ENCODE measurements at places on chromosomes 2 and 18.

DNA sequence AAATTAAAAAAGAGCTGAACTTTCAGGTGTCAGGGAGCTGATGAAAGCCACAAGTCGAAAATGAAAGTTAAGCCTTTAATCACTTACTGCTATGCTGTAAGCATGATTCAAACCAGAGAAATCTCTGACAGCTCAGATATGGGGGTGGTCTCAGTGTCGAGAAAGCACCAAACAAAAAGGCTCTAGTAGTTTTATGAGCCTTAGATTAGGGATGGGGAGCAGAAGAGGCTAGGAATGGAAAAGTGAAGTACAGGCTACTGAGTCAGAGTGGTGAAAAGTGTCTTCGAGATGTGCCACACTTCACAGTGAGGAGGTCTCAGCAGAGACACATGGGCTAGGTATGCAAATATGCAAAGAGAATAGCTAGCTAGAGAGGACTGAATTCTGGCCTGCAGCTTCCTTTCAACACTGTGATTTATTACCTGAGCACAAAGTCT lies 482.2 kb downstream of the SPAG16 start:
- no peak for DNase-seq

DNA sequence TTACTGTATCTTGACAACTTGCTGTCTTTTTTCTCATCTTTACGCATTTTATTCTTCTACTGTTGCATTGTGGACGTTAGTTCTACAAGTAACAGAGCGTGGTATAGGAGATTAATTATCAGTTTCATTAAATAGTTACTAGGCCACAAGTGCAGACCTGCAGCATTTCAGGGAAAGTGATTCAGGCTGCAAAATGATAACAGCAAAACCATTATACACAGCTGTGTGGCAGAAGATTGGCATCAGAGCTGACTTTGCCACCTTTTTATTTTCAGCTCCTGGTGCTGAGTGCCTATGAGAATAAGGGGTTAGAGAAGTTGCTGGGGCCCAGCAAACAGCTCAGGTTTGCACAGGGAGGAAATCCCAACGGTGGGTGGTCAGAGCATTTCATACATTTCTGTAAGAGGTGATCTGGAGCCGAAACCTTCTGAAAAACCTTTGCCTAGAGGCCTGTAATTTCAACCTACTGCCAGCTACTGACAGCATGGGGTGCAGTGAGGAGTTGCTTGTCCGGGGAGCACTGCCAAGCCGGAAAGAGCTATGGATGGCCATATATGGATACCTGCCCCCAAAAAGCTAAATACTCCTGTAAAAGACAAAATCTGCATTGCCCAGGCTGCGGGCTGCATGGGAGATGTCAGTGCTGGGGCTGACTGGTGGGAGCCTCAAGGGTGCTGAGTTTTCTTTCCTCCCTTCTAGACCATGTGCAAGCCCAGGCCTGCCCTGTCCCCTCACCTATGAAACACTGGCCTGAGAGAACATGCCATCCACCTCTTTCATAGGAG lies 2.7 kb upstream of the CCBE1 start:
- DNase-seq = no peak

DNA sequence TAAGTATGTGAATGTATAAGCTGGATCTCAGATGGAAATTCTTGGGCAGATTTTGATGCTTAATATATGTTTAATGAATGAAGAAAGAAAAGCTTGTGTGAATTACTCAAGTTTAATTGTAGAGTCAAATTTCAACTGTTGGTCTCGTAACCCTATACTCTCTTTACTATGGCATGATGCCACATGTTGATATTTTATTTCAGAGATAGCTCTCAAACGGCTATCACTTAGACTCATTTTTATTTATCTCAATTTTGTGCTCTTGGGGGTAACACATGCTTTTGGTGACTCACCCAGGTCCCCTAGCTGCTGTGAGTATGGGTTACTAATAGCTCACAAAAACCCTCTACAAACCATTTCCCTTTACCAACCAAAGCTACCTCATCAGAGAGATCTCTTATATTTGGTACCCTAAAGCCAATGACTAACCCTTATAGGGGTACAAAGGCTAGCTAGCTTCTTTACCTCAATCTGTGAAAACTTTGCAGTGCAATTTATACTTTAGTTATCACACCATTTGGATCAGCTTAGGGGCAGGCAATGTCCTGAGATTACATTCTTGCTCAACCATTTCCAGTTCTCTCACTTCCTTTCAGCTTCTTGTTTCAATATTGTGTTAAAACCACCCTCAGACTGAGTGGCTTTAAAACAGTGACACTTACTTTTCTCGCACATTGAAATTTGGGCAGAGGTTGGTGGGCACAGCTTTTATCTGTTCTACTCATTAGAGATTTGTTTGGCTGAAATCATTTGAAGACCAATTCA lies 240.3 kb downstream of the CDH7 start:
- DNase-seq = no peak

- no peak for DNase-seq
Measured at GRCh38 chr2:132372276-132372675, 44.3 kb upstream of the GPR39 start.

DNA sequence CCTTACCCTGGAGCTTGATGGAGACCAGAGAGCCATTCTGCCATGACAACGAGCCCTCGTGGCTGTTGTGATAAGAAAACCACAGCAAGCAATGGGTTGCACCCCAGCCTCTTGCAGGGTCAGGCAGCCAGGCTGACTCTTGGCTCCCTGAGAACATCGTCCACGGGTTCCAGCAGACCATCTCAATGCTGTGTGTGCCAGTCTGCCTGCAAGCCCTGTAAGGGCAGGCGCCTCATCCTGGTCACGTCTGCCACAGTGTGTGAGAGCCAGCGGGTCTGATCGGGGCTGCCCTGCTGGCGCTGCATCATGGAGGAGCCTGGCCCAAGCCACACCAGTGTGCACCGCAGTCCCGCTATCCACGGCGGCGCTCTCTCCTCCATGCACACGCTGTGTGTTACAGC lies 71.0 kb upstream of the MGAT4A start:
- no peak for DNase-seq

DNA sequence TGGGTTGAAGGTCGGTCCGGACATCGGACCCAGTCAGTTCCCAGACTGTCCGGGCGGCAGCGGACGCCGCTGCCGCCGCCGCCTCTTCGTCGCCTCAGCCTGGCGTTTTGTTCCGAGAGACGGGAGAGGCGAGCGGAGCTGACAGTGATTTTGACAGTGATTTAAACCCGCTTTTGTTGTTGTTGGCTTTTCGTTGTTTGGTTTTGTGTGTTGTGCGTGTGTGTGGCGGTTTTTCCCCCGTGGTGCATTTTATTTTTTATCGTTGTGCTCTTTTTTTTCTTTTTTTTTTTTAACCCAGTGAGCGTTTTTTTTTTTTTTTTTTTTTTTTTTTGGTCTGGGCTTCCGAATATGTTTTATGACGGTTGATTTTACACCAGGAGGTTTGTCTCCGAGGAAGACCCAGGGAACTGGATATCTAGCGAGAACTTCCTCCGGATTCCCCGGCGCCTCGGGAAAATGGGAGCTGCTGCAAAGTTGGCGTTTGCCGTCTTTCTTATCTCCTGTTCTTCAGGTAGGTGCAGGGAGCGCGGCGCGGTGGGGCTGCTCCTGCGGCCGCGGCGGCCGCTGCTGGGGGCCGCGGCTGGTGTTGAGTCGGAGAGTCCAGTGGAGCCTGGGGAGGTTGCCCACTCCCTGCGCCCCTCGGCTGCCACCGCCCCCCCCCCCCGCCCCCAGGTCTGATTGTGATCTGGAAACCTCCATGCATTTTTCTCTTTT lies at the start of gene ACVR2A:
ACVR2A (plus strand) TSS at position 333 of the 714 bp plus-strand sequence; CDS start at position 457, 124 bp downstream.
- peak; percentile 46 for DNase-seq

GRCh38 chr2:170851635-170852034 lies 34.9 kb downstream of the GAD1 start:
- DNase-seq = no peak

GRCh38 chr2:149375801-149376361 lies 45.5 kb downstream of the LYPD6 start:
- no peak for DNase-seq

GRCh38 chr2:238558456-238559099 lies 131.9 kb downstream of the ASB1 start:
- no peak for DNase-seq

GRCh38 chr2:23283653-23284052 lies 101.3 kb upstream of the KLHL29 start:
- DNase-seq = no peak

- DNase-seq = no peak
Measured at GRCh38 chr2:207956771-207957170, 68.6 kb downstream of the PLEKHM3 start.
